ENCODE measurements at places on chromosomes 7 and 10.

- no peak for DNase-seq
Measured at GRCh38 chr7:147829016-147829415, 761.5 kb upstream of the C7orf33 start.

DNA sequence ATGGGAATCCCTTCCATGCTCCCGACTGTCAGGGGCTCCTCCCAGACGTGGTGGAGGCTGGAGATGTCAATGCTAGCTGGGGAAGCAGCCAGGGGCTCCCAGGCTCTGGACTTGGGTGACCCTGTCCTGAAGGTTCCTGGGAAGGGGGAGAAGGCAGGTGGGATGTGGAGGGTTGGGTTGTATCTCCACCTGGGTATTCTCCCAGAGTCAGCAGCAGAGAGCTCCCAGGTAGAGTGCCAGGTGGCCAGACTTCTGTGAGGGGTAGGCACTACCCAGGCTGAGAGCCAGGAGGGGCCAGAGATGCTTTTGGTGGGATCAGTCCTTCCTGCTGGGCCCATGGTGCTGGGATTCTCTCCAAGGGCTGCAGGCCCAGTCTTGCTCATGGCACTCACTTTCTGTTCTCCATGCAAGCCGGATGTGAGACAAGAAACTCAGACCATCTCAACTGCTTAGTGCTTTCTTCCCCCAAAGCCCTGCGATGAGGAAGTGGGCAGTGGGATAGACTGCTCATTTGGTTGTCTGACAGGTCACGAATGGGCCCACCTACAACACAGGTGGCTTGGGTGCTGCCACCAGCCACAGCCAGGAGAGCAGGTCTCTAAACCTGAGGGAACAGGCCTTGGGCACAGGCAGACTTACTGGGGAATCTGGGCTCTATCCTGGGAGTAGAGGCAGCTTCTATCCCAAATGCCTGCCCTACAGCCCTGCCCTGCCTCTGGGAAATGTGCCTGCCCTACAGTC lies 52.5 kb upstream of the CAMK2B start:
- DNase-seq, result no peak

- peak; percentile 80 for DNase-seq
Measured at GRCh38 chr7:47580175-47580706, 1.7 kb downstream of the TNS3 start.

DNA sequence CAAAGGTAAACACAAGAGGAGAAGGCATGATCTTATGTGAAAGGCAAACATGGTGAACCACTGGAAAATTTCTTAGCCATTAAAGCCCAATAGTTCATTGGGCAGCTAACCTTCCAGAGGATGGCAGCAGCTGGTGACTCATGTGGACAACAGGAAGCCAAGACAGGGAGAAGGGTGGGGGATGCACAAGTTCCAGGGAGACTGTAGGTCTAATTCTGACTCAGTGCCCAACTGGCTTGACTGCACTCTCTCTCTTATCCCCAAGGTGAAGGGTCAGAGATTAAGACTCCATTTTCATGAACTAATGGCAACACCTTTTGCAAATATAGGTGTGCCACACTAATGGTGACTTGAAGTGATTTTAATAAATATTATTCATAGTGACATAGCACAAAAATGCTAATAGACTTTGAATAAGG lies 47.9 kb upstream of the SLC35B4 start:
- DNase-seq, result peak; percentile 33

- no peak for DNase-seq
Measured at GRCh38 chr10:1454951-1455350, 282.4 kb downstream of the ADARB2 start.

GRCh38 chr10:68092512-68092911 lies 16.8 kb upstream of the MYPN start:
- DNase-seq, result peak; percentile 72

- no peak for DNase-seq
Measured at GRCh38 chr7:51308696-51309095, 7.9 kb downstream of the COBL start.

- no peak for DNase-seq
Measured at GRCh38 chr7:45229156-45229920, 71.7 kb downstream of the RAMP3 start.

GRCh38 chr7:156305351-156305750 lies 335.2 kb upstream of the RNF32 start:
- DNase-seq, result no peak

- DNase-seq, result no peak
Measured at GRCh38 chr7:112283382-112283910, 77.0 kb downstream of the ZNF277 start.

GRCh38 chr10:129023082-129023481 lies 444.0 kb upstream of the MGMT start:
- DNase-seq, result no peak

DNA sequence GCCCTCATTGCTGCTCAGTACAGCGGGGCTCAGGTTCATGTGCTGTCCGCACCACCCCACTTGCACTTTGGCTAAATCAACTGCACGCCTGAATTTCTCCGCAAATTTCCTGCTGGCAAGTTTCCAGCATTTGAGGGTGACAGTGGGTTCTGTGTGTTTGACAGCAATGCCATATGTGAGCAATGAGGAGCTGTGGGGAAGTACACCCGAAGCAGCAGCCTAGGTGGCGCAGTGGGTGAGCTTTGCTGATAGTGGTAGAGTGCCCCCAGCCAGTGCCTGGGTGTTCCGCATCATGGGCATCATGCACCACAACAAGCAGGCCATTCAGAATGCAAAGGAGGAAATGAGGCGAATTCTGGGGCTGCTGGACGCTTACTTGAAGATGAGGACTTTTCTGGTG lies 103.9 kb upstream of the POT1 start:
- DNase-seq, result no peak

DNA sequence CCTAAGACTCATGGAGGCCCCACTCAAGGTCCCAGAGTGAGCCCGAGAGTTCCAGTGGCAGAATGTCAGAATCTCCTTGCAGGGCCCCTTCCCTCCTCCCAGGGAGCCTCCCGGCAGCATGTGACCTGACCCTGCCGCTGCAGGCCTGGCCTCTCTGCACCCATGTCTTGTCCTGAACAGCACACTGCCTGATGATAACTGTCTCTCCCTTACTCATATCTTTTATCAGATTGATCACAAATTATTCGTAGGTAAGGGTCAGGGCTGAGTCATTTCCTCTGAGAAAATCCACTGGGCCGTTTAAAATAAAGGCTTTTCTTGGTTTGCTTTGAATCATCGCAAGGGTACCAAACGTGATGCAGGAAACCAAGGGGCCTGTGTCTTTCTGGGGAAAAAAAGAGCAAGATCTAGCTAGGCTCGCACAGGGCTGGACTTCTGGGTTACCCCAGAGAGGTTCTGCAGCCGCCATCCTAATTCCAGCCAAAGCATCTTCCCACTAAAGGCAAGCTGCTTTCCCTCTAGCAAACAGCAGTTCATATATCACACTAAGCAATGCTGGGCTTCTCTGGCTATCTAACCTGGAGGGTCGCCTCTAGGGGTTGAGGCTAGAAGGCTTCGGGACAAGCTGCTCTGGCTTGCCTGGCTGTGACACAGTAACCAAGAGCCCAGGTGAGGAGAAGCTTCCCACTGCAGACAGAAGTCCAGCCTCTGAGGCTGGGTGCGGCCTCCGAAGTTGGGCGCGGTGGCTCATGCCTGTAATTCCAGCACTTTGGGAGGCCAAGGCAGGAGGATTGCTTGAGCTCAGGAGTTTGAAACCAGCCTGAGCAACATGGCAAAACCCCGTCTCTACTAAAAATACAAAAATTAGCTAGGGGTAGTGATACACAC lies 104.9 kb downstream of the SPDYE5 start:
- peak; percentile 35 for DNase-seq

- DNase-seq, result no peak
Measured at GRCh38 chr10:98416606-98417388, 1.8 kb upstream of the PYROXD2 start.

- DNase-seq, result peak; percentile 66
Measured at GRCh38 chr10:121527690-121528089, 70.6 kb downstream of the FGFR2 start.

- DNase-seq, result no peak
Measured at GRCh38 chr10:120505056-120505455, 48.0 kb downstream of the PLPP4 start.

- peak; percentile 73 for DNase-seq
Measured at GRCh38 chr7:30750683-30751650, 968 bp upstream of the INMT start.

DNA sequence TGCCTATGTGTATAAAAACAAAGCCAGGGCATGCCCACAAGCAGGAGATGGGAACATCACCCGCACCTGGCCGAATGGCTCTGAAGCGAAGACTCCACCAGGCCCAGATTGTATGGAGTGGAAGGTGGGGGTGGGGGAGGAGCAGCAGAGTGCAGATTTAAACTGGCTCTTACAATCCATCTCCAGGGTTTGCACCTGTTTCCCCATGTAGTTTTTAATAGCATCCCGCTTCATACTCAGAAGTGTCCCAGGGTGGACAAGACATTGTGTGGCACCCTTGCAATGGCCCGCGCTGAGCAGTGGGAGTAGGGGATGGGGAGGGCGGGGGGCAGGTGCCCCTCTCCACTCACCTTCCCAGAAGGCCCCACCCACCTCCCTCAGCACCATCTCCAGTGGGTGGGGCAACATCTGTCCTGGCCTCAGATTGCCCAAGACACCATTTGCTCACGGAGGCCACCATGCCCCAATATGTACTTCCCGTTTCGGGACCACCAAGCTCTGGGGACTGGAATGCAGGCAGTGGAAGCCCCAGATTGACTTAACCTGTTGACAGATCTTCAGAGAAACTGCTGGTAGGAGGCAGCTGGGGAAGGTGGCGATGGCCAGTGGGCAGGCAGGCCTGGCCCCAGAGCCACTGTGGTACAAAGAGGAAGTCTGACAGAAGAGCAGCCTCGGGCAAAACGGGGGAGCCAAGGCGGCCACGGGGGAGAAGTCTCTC lies 23.0 kb downstream of the VSIR start:
- DNase-seq, result no peak

GRCh38 chr7:44145969-44146911 lies 5.1 kb upstream of the MYL7 start:
- peak; percentile 69 for DNase-seq

DNA sequence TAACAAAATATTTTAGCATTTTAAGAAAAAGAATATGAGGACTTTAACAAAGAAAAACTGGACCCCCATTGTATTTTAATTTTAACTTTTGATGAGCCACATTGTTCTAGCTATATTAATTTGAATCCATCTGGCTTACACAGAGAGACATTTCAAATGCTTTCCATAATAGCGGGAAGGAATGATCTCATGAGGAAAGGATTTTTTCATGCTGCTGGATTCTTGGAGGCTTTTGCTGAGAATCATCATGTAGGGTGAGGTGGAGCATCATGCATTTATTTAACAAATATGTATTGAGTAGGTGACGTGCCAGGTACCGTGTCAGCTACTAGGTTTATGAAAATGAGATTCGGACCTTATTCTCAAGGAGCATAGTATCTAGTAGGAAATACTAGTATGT lies 1006.3 kb downstream of the SORCS1 start:
- peak; percentile 19 for DNase-seq

DNA sequence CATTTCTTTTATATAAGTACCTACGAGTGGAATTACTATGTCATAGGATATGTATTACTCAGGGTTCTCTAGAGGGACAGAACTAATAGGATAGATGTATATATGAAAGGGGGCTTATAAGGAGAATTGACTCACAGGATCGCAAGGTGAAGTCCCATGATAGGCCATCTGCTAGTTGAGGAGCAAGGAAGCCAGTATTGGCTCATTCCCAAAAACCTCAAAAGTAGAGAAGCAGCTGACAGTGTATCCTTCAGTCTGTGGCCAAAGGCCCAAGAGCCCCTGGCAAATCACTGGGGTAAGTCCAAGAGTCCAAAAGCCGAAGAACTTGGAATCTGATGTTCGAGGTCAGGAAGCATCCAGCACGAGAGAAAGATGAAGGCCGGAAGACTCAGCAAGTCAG lies 59.8 kb downstream of the GALNT17 start:
- no peak for DNase-seq

DNA sequence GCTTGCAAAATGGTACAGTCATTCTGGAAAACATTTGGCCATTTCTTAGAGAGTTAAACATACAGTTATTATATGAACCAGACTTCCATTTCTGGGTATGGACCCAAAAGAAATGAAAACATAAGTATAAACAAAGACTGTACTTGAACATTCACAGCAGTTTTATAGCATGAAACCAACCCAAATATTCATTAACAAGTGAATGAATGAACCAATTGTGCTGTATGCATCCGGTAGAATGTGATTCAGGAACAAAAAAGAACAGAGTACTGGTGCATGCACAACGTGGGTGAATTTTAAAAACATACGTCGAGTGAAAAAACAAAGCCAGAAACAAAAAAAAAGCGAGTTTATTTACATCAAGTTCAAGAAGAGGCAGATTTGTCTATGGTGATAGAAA lies 1085.8 kb upstream of the AUTS2 start:
- DNase-seq, result no peak

- peak; percentile 46 for DNase-seq
Measured at GRCh38 chr7:1953199-1954190, 279.2 kb downstream of the MAD1L1 start.

- no peak for DNase-seq
Measured at GRCh38 chr10:34628174-34628796, 186.8 kb downstream of the PARD3 start.

DNA sequence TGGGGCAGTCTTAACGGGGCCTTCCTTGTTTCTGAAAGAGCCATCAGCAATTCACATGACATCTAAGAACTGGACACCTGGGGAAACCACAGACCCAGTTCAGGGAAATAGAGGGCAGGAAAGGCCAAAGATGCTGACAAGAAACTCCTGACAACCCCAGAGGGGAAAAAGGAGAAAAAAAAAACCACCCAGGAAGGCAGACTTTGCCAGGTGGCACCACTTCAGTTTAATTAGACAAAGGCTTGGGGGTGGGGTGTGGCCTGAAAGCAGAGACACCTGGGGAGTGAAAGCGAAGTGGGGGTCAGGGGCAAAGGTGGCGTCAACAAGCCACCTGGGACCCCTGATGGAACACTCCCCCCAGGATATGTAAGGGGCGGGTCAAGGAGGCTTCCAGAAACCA lies 53.6 kb downstream of the RAB11FIP2 start:
- DNase-seq, result no peak

GRCh38 chr10:77837925-77838595 lies 88.5 kb downstream of the DLG5 start:
- DNase-seq, result no peak

DNA sequence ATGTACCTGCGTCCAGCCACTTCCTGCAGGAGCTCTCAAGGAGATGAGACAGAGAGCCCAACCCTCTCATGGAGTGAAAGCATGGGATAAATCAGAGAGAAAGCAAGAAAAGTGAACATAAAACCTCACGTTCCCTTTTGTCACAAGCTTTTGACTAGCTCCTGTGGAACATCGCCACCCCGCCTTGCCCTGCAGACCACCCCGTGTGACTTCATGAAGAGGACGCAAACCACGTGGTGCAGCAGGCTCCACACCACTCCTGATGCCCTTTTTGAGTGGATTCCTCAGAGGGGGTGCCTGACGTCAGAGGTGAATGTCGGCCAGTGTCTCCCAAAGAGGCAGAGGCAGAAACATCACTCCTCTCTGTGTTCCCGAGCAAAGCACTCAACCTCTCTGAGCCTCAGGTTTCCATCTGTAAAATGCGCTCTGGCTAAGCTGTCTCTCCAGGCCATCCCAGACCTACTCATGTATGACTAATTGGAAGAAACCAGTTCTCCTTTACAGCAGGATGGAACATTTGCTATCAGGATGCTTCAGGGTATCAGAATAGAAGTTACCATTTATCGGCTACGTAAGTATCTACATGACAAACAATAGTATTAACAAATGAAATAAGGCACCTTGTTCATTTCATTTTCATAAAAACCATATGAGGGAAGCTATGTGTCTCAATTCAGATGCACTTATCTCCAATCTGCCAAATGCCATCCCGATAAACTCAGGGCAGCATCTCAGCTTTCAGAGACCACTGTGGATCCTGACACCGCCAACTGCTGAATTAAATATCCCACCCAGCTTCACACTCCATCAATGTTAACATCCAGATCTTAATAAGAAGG lies 5.3 kb downstream of the ZNF488 start:
- DNase-seq, result no peak

GRCh38 chr10:129993621-129994020 lies 29.5 kb upstream of the EBF3 start:
- peak; percentile 79 for DNase-seq
